ENCODE measurements at places on chromosomes 12 and 14. TPM values are rescaled to one million over a fixed set of nuclear protein-coding genes. Genes with fewer than 3 reads are reported as not detected.

DNA sequence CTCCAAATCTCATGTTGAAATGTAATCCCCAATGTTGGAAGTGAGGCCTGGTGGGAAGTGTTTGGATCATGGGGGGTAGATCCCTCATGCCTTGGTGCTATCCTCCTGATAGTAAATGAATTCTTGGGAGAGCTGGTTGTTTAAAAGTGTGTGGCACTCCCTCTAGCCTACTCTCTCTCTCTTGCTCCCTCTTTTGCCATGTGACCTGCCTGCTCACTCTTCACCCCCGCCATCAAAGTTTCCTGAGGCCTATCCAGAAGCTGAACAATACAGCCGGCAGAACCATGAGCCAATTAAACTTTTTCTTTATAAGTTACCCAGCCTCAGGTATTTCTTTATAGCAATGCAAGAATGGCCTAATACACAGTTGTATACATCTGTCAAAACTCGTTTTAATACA, 62.5 kb downstream of the BCL2L14 start:
- DNase-seq, result no peak

DEPDC4 gene
- not detected for total RNA-seq

LMO3 gene
- 0.74 TPM for total RNA-seq

DNA sequence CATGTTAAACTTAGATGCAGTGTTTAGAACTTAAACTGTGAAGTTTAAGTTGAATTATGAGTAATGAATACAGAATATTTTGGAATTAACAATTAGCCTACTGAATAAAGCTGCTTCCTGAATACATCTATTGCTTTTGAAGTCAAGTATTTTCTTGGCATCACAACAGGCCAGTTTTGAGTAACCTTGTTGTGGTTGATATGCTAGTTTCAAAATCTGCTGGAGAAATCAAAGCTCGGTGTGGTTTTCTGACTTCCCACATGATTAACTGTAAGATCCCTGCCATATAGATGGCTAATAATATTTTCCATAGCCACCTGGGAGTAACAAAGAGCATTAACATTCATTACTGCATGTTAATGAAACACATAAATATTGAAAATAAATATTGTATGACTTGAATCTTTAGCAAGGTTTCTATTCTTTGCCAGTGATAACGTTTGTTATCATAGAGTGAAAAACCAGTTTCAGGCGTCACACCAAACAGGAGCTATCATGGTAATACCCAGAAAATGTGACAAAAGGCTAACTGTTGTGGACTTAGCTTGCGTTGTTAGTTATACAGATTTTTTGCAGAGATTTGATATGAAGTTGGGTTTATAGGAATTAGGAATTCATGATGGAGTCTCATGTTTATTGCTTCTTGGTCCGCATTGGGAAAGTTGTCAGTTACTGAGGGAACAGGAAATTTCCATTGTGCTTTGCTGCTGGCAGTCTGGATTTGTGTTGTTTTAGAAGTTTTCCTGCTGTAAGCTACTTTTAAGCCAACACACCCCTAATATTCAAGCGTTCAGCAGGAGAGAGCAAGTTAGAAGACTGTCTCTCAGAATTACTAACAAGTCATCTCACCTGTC, 32.1 kb downstream of the PPFIBP1 start:
- no peak for DNase-seq

All from psoas muscle (tissue), 8 donors.